ENCODE measurements at places on chromosomes 12 and 14.

DNA sequence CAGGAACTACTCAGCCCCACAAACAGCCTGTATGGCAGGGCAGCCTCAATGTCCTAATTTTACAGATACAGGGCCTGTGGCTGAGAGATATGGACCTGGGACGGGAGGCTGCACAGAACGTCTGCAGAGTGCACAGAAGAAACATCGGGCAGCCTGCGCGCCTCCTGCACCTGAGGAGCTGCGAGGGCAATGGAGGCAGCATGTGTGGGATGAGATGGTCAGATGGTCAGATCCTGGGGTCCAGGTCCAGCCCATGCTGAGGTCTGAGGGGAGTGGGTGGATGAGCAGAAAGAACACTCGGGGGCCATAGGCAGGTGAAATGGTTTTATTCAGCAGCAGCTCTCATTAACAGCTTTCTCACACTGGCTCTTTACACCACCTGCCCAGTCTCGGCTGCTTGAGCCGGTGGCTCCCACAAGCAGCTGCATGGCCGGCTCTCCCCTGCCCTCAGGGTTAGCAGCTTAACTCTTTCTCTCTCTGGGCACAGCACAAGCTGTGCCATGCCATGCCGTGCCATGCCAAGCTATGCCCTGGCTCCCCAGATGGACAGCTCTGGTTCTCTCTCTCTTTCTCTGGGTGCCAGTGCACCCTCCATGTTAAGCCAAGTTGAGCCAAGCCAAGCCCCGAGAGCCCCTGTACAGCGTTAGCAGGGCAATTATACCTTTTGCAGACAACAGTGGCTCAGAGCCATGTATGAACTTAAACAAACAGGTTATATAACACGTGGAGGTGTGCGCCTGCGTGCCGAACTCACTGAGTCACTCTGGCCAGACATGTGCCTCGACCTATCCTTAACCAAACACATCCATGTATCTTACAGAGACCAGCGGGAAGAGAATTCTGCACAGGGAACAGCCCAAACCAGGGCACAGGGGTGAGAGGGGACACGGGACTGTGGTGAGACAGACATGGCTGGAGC, 47.6 kb downstream of the RIMBP2 start:
- no peak for DNase-seq

DNA sequence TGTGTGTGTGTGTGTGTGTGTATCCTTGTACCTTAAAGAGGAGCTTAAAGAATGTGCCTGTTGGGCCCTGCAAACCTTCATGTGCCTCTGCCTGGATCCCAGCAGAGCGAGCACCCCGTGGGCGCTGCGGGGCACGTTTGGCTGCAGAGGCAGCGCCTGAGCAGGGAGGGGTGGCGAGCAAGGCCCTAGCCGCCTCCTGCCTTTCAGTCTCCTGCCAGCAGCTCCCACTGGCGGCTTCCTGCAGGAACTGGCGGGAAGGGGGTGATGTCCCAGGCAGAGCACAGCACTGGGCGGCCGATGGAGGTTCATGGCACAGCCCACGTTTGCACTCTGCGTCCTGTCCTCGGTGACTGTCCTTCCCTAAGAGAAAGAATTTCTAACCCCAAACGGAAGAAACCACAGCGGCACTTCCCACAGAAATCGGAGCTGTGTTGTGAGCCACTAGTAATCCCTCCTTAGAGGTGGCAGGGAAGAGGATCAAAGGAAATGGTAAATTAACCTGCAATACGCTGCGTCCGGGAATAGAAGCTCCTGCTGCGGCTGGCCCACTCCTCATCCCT, 19.8 kb downstream of the ZBTB42 start:
- DNase-seq = no peak

DNA sequence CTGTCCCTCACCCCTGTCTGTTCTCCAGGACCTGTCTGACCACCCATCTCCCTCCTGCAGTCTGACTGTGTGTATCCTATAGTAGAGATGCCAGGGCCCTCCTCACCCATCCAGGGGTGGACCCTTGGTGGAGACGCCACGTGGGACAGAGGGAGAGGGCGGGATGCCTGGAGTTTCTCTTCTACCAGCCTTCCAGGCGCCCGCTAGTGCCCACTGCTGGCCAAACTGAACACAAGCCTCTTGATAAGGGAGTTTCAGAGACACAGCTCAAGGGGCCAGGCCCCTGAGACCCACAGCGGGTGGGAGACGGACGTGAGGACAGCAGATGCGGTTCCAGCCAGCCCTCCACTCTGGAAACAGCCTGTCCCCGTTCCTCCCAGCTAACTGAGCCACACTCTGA, 147.3 kb downstream of the RBM19 start:
- no peak for DNase-seq

DNA sequence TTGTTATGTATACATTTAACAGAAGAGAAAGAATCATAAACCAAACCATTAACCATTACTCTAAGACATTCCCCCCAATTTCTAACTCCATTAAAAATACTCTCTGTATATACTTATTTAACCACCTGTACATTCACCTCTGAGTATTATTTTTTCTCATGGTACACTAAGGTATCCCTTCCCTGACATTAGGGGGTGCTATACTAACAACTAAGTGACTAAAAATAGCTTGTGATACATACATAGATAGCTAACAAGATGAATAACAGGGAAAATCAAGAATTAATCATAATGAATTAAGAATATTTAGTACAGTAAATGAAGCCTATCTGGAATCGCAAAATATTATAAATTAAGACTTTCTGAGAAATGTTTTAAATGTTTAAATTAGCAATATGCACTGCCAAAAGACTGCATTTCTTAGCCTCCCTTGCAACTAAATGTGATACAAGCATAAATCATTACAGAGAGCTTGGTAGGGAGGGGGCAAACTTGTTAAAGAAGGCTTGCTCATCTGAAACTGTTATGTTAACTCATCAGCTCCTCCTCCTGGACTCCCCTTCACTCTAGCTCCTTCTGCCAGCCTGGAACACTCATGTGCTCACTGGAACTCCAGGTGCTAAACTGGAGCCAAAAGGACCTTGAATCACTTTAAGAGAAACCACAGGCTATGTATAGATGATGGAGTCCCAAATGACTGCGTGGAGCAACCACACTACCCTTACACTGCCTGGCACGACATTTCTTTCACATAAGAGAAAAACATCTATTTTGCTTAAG, 14.9 kb downstream of the C2CD5 start:
- peak; percentile 52 for DNase-seq

- no peak for DNase-seq
Measured at GRCh38 chr12:4997939-4998338, 45.7 kb upstream of the KCNA5 start.

- no peak for DNase-seq
Measured at GRCh38 chr12:127115468-127116035, 1151.4 kb upstream of the TMEM132C start.

DNA sequence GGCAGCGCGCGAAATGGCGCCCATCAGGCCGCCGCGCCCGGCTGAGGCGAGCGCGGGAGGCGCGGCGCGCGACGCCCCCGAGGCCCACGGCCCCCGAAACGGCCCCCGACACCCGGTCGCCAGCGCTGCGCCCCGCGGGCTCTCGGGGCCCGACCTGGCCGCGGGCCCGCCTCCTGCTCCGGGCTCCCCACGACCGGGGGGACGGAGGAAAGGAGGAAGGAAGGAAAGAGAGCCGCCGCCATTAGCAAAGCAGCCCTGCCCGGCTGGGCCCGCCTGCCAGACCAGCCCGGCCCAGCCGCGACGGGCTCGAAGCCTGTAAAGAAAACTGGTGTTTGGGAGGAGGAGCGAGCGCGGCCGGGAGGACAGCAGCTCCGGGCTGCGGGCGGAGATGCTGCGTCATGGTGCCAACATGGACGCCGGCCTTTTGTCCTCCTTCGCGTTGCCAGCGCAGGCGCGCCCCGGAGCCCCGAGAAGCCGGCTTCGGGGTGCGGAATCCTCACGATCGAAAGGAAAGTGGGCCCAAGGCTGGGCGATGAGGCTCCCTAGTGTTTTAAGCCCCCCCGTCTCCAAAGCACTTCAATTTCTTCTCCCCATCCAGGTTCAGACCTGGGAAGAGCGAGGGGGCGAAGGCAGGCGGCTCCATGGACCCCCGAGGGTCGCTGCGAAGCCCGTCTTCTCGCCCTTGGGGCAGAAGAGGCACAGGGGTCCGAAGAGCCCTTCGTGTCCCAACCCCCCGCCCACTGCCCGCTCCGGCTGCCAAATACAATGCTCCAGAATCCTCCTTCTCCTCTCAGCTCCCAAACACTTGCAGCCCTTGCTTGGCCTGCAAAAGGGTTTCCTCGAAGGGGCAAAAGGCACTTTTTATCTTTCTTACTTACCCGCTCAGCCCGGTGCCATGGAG, 2.9 kb upstream of the SETD1B start:
- DNase-seq = peak; percentile 70

DNA sequence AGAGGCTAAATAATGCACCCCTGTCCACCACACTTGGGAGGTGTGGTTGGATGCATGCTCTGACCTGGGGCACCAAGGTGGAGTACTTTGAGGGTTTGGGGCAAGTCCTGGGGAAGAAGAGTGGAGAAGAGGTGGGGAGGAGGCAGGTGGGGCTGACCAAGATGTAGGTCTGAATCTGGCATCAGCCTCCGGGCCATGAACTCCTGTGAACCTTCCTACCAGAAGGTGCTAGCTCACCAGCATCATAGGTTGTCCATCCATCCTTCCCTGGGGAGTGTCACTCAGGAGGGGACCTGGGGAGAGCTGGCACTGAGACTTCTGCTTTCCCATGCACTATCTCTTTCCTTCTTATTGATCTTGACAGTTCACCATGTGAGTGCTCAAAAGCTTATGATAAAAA, 13.6 kb upstream of the EMP1 start:
- no peak for DNase-seq

- DNase-seq = no peak
Measured at GRCh38 chr12:128356547-128356946, 89.6 kb downstream of the TMEM132C start.

GRCh38 chr14:75904311-75904710, 77.5 kb downstream of the TGFB3 start:
- DNase-seq = no peak

GRCh38 chr14:85620947-85621346, 91.0 kb downstream of the FLRT2 start:
- DNase-seq = no peak

DNA sequence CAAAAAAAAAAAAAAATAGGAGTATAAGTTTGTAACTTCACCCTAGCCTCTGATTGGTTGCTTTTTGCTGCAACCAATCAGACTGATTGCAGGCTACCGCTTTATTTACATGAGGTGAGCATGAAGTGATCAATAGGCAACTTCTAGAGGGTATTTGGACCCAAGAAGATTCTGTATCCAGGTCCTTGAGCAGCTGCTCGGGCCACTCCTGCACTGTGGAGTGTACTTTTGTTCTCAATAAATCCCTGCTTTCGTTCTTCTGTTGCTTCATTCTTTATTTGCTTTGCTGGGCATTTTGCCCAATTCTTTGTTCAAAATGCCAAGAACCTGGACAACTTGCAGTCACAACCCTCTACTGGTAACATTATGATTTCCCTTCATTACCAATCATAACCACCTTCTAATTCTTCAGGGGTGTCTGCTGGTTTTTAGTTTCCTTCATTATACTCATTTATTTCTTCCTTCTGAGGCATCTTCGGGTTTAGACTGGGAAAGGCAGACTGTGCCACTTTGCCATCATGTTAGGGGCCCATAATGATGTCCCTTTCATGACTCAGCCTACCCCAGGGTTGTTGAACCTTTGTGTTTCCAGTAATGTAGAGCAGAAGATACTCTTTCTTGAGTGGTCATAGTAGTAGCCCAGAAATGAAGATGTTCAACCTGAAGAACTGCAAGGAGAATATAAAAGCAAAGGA, 43.4 kb upstream of the LIMA1 start:
- DNase-seq = no peak

DNA sequence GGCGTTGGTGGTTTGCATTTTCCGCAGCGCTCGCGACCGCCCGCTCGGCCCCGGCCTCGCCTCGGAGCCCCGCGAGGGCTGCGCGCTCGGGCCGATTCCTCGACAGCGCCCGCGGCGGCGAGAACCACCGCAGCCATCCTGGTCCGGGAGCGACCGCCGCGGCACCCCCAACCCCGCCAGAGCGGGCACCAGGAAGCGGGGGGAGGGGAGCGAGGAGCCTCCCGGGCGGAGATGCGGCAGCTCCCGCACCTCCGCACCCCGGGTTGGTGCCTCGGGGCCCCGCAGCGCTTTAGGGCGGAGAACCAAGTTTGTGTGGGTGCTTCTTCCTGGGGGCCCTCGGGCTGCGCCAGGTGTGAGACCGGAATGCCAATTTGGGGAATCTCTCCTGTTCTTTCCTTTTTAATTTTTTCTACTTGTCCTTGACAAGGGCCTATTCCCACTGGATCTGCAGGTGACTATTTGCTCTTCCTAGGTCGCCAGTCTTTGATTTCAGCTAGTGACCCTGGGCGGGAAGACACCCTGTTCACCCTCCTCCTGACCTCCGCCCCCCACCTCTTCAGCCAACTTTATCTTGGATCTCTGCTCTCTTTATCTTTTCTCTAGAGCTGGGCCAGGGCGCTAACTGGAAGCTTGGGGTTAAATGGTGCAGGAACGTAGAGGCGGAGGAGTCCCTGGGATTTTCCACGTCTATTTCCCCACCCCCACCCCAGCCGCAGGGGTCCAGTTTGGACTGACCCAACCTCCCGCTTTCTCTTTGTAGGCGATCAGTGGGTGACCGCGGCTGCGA, at the start of gene SOCS2:
TSS of gene SOCS2 (plus strand) at position 751 of the 787 bp plus-strand sequence. CDS start 223 bp downstream, outside the sequence.
- DNase-seq = peak; percentile 13

DNA sequence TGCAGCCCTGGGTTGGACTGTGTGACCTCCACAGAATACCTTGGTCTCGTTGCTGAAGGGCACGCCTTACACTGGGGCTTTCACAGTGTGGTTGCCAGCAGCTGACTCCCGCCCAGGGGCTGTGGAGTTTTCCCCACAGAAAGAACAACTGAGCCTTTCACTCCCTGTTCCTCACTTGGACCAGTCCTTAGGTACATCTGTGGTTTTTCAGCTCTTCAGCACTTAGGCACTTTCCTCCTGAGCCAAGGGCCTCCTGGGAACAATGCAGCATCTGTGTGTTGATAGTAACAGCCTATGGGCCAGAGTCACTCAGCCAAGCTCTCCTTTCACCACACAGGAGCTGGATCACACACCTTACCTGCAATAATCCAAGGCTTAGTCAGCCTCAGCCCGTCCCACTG, 25.0 kb downstream of the ERP27 start:
- no peak for DNase-seq

GRCh38 chr14:92511453-92512238, 1.9 kb upstream of the RIN3 start:
- no peak for DNase-seq

GRCh38 chr14:73787486-73788316, 63.9 kb upstream of the PTGR2 start:
- DNase-seq = no peak

GRCh38 chr12:14605401-14605989, 37.8 kb upstream of the PLBD1 start:
- no peak for DNase-seq

GRCh38 chr12:19191563-19191962, 62.0 kb downstream of the PLEKHA5 start:
- DNase-seq = no peak

GRCh38 chr12:93407054-93407962, 29.6 kb downstream of the NUDT4 start:
- no peak for DNase-seq

- no peak for DNase-seq
Measured at GRCh38 chr14:91875525-91876286, 8.4 kb upstream of the TC2N start.

GRCh38 chr12:87157791-87158190, 871.4 kb downstream of the C12orf50 start:
- DNase-seq = no peak

- no peak for DNase-seq
Measured at GRCh38 chr14:101072945-101073597, 169.5 kb upstream of the RTL1 start.

- DNase-seq = no peak
Measured at GRCh38 chr12:41619705-41620104, 431.6 kb downstream of the PDZRN4 start.

Data from CD4-positive, alpha-beta T cell treated with Interleukin-15 for 4 hours (primary cell).